CD4-positive, alpha-beta T cell treated with Interferon gamma for 1 hour (primary cell): ENCODE measurements at places on chromosomes 7 and 10.

DNA sequence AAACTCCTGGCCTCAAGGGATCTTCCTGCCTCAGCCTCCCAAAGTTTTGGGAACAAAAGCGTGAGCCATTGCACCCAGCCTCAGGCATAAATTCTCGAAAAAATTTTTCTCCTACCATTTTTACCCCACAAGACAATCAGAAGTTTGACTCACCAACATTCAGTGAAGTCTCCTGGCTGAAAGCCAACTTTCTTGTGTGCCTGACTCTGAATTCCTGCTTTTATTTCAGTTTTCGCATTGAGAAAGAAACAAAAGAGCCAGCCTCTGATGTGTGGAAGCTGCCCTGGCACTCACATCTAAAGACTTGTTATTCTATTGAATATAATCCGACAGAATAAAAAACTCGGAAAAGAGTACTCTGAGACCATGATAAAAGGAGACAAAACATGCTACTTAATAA lies 402.9 kb downstream of the MAGI2 start:
- no peak for DNase-seq

DNA sequence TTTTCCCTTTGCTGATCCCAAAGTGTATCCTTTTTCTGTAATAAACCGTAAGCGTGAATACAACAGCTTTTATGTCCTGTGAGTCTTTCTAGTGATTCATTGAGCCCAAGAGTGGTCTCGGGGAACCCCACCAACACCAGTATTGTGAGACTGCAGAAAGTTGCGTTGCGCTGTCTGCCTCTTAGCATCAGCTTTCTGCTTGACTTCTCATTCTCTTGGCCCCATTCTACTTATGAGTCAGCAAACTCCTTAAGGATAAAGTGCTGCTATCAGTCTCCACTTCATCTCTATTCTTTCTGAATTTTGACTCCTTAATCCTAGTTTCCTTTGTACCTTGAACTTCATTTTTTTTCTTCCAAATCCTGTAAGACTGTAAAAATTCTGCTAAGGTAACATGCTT lies 184.3 kb upstream of the MBL2 start:
- no peak for DNase-seq

DNA sequence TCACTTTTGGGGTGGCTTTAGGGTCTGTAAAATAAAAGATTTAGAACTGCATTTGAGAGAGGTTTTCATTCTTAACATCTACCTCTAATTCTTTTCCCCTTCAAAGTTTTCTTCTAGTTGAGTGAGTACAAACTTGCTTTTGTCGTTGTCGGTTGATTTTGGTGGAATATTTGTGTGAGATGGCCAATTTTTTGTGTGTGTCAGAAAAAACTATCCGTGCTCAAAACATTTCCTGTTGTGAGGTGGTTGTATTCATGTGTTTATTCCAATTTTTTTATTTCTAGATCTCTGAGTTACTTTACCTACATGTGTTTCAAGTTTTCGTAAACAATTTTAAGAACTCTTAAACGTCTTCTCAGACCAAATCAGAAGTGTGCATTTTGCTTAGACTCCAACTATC lies 1.6 kb downstream of the AHR start:
- DNase-seq, result no peak

GRCh38 chr7:123845823-123846216 lies 851 bp downstream of the HYAL4 start:
- DNase-seq, result no peak
